ENCODE measurements at places on chromosomes 11 and 22. TPM values are rescaled to one million over a fixed set of nuclear protein-coding genes. Genes with fewer than 3 reads are reported as not detected.

LRRC56 gene
- total RNA-seq = 1.3 TPM

ADORA2A gene
- 4.5 TPM for total RNA-seq

RAC2 gene
- total RNA-seq = 16.8 TPM

TPP1 gene
- 125 TPM for total RNA-seq

- no peak overlapping the region for H3K27ac ChIP-seq
- no peaks in the 10 kb centered on the region for H3K4me1 ChIP-seq
- H3K4me3 ChIP-seq = no peak overlapping the region
- no peaks in the 10 kb centered on the region for H3K27me3 ChIP-seq
- no peak for DNase-seq
- no peaks in the 10 kb centered on the region for H3K36me3 ChIP-seq
Measured at GRCh38 chr11:73012121-73012863, 129.8 kb downstream of the FCHSD2 start.

DNA sequence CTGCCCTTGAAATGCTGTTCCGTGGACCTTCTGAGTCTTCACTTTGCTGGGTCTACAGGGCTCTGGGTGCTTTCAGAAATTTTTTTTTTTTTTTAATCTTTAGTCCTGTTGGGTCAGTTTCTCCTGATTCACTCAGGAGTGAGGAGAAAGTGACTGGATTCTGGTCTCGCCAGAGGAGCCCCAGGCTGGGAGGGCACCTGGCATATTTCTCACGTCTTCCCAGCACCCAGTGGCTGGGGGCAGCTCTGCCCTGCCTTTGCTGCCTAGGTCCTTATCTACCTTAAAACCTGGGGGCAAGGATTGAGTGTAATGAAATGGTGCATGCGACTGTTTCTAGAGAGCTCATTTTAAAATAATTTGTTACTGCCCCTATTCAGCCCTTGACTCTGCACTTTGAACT, 23.3 kb downstream of the SAMM50 start:
- H3K27me3 ChIP-seq = no peaks in the 10 kb centered on the region
- no peak for DNase-seq
- H3K27ac ChIP-seq = no peak overlapping the region
- H3K4me1 ChIP-seq = no peaks in the 10 kb centered on the region
- peaks cover 20% of the 10 kb centered on the region for H3K36me3 ChIP-seq

DNA sequence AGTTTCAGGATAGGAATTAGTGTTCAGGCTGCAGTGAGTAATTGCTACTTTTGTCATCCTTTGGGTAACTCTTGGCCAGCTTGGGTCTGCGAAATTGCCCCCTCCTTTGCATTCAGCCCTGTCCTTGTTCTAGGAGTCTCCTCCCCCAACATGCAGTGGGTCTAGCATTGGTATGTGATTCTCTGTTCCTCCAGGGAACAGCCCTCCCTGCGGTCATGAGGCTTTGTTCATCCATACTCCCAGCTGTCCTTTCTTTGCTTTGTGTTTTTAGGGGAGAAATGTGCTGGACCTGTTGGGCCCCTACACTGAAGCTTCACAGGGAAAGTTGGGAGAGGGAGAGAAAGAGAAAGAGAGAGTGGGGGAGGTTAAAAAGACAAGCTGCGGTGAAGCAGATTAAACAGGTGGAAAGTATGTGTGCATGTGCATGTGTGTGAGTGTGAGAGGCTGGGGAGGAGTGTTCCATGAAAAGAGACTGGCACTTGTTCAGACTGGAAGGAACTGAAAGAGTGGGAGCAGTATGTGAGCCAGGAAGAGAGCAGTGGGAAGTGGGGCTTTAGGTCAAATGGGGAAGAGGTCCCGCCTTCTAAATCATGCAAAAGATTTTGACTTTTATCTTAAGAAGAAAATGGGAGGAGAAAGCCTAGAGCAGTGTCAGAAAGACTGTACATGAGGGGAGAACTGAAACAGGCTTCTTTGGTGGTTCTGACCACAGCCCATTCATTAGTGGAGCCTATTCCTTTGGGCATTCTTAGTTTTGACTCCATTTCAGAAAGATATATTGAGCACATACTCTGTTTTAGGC, 17.9 kb upstream of the SESN3 start:
- H3K27me3 ChIP-seq = no peaks in the 10 kb centered on the region
- no peak overlapping the region for H3K27ac ChIP-seq
- no peaks in the 10 kb centered on the region for H3K36me3 ChIP-seq
- H3K4me1 ChIP-seq = no peaks in the 10 kb centered on the region
- no peak overlapping the region for H3K4me3 ChIP-seq

Measured in aorta (tissue), 5 donors.